Hepatocyte (in vitro differentiated cells): ENCODE measurements at places on chromosomes 1 and 21.

DNA sequence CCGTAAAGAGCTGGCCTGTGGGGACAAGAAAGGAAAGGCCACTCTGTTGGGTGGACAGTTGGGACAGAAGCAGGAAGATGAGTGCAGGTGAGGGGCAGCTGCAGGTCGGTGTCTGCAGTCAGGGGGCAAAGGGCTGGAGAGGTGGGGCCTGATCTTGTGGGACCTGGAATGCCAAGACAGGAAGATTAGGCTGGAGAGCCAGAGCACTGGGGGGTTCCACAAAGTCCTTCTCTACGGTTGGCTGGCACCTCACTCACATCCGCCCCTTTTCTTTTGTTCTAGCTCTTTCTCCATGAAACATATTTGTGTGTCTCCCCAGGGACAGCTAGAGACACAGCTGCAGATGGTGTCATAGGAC is 404.1 kb downstream of the PTPRU start:
- DNase-seq = no peak

DNA sequence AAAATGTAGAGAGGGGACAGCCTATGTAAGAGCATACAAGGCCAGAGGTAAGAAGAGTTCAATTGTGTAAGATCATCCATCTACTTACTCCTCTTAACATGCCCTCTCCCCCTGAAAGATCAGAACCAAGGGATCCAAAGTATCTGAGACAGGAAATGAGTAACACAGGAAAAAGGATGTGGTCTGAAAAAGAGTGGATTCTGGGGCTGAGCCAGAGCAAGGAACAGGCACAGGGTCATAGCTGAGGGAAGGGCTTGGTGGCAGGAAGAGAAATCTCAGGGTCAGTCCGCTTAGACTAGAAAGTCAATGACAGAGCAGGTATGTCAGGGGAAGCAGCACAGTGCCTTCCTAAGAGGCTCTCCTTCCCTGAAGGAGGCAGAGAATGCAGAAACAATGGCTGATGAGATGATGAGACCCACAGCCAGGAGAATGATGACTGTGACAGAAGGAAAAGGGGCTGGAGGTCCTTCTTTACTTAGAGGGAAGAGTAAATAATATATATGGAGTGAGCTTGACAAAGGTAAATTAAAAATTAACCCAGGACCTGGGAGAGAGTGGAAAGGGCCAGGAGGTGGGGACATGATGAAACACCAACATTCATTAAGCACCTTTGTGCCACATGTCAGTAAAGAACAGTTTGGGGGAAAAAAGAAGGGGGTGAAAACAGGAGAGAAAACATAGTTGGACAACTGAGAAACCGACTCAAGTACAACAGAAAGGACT is 26.2 kb upstream of the A3GALT2 start:
- DNase-seq = peak; percentile 65

- peak; percentile 27 for DNase-seq
Observed at GRCh38 chr1:39395357-39395831, 96.0 kb upstream of the BMP8A start.

GRCh38 chr1:62306065-62306464 is 13.2 kb downstream of the KANK4 start:
- no peak for DNase-seq
